ENCODE measurements at places on chromosomes 4 and X. TPM values are rescaled to one million over a fixed set of nuclear protein-coding genes. Genes with fewer than 3 reads are reported as not detected.

DNA sequence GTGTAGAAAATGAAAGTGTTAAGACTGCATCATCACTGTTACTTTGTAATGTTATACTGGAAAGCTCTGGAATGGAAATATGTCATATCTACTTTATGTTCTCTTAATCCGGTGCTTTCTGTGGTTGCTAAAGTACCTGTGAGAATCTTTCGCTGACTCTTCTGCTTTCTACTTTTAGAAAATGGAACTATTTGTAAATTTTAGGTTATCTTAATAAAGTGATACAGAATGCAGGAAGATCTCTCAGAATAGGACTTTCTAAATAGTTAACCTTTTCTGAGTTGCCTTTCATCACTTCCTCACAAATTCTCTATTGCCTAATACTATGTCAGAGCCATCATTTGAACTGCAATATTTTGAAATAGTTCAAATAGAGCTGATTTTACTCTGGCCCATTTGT, 69.3 kb downstream of the BMP2K start:
- no peak for DNase-seq

Gene ZNF732
- 0.98 TPM for total RNA-seq

GRCh38 chrX:136646602-136647239, 1.2 kb upstream of the CD40LG start:
- DNase-seq: no peak

GRCh38 chr4:121462660-121463261, 81.9 kb upstream of the QRFPR start:
- no peak for DNase-seq

- DNase-seq: no peak
These were observed 903.6 kb downstream of the STPG2 start for GRCh38 chr4:97239667-97239997.

GRCh38 chrX:41029332-41029731, 55.9 kb upstream of the USP9X start:
- DNase-seq: no peak

DNA sequence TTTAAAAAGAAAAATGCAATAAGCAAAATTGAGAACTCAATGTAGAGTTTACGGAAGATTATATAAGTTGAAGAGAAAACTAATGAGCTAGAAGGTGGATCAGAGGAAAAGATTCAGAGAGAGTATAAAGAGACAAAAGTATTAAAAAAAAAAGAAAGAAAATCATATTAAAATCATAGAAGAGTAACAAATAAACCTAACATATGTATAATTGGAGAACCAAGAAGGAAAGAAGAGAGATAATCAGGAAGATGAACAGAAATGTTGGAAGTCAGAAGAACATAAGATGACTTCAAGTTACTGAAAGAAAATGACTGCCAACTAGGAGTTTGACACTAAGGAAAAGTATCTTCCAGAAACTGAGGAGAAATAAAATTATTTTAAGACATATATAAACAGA, 34.3 kb upstream of the ANTXR2 start:
- no peak for DNase-seq

DNA sequence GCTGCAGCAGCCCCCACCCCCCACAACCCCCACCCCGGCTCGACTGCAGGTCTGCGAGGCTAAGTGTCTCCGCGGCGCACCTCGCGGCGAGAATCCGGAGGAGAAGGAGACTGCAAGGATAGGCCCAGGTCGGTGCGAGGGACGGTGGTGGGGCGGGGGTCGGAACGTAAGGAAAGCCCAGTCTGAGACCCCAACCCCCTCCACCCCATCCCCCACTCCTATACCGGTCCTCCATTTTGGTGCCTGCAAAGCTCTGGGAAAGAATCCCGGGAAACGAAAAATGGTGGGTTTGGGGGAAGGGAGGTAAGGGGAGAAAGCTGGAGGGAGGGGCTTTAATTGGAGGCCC, 614 bp downstream of the BEX3 start:
- DNase-seq: no peak

Gene TKTL2
- not detected for total RNA-seq

Gene ZNF711
- total RNA-seq: 2.2 TPM

GRCh38 chr4:175351473-175351872, 433.3 kb downstream of the ADAM29 start:
- DNase-seq: no peak

GRCh38 chrX:34749896-34750295, 92.8 kb upstream of the TMEM47 start:
- DNase-seq: no peak

DNA sequence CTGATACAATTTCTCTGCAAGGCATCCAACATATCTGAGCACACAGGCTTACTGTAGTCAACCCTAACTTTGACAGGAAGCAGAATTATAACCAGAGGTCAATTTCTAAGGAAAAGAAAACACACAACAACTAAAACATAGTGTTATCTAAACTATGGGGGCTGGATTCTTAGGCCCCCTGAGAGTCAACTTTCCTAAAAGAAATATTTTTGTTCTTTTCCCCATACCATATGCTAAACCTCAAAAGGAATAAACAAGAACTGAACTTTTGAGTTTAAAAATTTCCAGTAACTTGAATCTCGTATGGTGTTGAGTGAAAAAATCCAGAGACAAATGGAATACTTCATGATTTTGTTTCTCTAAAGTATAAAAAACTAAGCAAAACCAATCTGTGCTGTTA, 42.9 kb downstream of the ATXN3L start:
- no peak for DNase-seq

DNA sequence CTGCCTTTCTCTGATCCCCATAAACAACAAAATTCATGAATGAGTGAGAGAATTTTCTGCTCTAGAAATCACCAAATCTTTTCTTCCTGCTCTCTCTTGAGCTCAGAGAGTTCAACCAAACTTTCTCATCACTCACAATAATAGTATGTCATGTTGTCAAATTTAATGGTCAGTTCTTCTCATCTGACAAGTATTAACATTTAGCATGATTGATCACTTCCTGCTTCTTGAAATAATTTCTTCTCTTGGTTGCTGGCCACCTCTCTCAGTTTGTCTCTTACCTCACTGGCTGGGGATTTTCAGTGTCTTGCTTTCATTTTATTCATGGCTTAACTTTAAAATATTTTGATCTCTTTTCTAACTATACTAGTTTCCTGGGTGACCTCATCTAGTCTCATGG, 25.5 kb upstream of the FGF5 start:
- DNase-seq: no peak

Gene CXorf65
- total RNA-seq: not detected

- DNase-seq: no peak
These were observed 66.5 kb downstream of the TIGD2 start for GRCh38 chr4:89177807-89178206.

GRCh38 chrX:38805432-38806389, 4.5 kb downstream of the MID1IP1 start:
- no peak for DNase-seq

GRCh38 chr4:113292371-113293042, 243.1 kb downstream of the ANK2 start:
- DNase-seq: no peak

DNA sequence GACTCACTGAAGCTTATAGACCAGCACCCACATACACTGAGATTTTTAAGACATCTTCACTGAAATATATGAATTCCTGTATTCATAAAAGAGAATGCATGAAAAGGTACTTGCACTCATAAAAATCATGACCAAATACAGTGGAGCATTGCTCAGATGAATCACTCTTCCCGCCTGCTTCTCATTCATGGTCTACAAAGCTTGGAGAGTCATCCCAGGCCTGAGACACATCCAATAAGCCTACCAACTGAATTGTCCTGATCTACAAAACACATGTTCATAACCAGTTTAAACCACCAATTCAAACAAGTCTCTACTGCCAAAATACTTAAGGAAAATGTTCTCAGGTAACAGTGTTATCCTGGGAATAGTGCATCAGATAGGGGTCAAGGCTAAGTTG, 38.1 kb downstream of the PROM1 start:
- DNase-seq: no peak

Gene SORBS2
- 60.4 TPM for total RNA-seq

Gene FAM120C
- 13.5 TPM for total RNA-seq

Gene TLR10
- not detected for total RNA-seq

GRCh38 chrX:133754657-133755056, 230.7 kb downstream of the GPC3 start:
- no peak for DNase-seq

DNA sequence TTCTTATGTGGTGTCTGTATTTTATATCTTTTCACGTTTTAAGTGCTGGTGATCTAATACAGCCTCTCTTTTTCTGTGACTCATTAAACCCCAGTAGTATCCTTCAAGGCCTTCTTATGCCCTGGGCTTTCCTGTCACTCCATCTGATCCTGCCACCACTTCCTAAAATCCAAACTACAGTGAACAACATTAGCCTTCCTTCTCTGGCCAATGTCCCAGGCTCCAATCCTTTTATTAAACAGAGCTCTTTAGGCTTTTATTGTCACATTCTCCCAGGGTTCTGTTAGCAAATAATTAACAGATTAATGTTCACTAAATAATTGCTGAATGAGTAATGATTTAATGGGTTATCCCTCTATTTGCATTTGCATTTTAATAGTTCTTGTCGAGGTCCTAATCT, 47.9 kb upstream of the ITM2A start:
- DNase-seq: no peak

DNA sequence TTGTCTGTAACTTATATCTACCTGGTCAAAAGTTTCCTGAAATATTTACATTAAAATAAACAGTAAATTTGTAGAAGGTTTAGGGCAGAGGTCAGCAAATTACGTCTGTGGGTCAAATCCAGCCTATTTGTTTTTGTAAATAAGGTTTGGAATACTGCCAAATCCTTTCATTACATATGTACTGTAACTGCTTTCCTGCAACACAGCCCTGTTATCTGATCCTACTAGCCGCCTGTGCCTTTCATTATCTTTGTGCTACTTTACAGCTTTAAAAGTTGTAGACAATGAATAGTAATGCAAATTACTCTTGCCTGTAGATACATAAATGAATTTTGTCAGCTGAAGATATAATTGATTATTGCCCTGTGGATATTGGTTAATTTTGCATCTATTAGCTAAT, 369.6 kb upstream of the SLC7A11 start:
- no peak for DNase-seq

DNA sequence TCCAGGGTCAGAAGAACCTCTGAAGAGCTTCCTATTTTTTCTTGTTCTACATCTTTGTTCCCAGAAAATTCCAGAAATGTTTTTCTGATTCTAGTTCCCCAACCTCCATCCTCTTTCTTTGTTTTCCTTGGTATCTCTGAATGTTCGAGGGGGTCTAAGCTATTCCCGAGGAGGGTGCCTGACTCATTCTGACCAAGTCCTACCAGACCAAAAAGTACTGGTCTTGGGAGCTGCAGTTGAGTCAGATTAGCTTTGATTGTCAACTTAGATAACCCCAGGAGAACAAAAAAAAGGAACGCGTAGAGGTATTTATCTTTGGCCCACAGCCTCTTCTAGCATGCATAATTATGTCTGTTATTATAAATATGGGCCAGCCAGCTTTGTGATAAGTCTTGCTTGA, 12.1 kb upstream of the TENM3 start:
- DNase-seq: no peak

Gene HERC3
- total RNA-seq: 32.9 TPM

- no peak for DNase-seq
These were observed 101.8 kb upstream of the TLR3 start for GRCh38 chr4:185966997-185967775.

- DNase-seq: no peak
These were observed 42.3 kb downstream of the RASL11B start for GRCh38 chr4:52904421-52904820.

Gene CASP3
- 11.3 TPM for total RNA-seq

Gene CACNA1F
- total RNA-seq: 0.25 TPM

Gene FGFBP1
- 61.9 TPM for total RNA-seq

Gene PNMA6A
- 1.2 TPM for total RNA-seq

DNA sequence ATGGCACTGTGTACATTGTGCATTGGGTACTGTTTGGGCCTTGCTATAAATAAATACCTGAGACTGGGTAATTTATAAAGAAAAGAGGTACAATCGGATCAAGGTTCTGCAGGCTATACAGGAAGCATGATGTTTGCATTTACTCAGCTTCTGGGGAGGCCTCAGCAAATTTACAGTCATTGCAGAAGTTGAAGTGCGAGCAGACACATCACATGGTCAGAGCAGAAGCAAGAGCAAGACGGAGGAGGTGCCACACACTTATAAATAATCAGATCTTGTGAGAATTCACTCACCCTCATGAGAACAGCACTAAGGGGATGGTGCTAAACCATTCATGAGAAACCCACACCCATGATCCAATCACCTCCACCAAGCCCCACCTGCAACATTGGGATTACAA, 505.0 kb downstream of the ARAP2 start:
- no peak for DNase-seq

Gene CXCL11
- total RNA-seq: not detected

- DNase-seq: no peak
These were observed 1.1 kb downstream of the LGI2 start for GRCh38 chr4:25029479-25030276.

GRCh38 chr4:98448908-98449307, 187.7 kb downstream of the RAP1GDS1 start:
- DNase-seq: no peak

Gene MXRA5
- total RNA-seq: 4.7 TPM

DNA sequence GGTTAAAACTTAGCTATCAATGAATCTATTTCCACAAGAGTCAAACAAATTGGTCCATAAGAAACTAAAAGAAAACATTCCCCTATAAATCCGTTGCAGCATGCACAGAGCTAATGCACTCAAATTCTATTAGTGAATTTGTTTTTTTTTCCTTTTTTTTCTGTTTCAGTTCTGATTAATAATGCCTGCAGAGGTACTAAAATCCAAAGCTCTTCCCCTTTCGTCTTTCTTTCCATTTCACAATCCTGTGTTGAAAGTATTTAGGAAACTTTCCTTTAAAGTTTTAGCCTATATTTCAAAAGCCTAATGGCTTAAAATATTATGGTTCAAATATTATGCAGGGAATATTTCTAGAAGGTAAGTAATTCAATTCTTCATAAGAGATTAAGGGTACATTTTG, 45.9 kb upstream of the VEGFD start:
- DNase-seq: no peak

DNA sequence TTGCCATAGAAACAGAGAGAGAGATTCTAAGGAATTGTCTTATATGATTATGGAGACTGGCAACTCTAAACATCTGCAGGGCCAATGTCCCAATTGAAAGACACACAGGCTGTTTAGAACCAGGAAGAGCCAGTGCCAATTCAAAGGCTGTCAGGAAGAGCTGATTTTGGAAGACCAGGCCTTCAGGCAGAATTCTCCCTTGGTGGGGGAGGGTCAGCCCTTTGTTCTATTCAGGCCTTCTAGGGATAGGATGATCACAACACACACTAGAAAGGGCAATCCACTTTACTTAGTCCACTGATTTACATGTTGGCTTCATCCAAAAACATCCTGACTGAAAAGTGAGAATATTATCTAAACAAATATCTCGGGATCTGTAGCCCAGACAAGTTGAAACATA, 15.2 kb downstream of the C4orf46 start:
- no peak for DNase-seq

Gene TCEAL2
- 14.7 TPM for total RNA-seq

Gene UGT2B15
- not detected for total RNA-seq

GRCh38 chr4:25702848-25703247, 47.2 kb downstream of the SLC34A2 start:
- no peak for DNase-seq

All from vagina (tissue), 2 donors.